ENCODE measurements at places on chromosomes 5 and 9. TPM values are rescaled to one million over a fixed set of nuclear protein-coding genes. Genes with fewer than 3 reads are reported as not detected.

The BHMT2 gene
- 0.92 TPM for polyA plus RNA-seq

The SIGMAR1 gene
- 71.5 TPM for polyA plus RNA-seq

- DNase-seq: no peak
Observed at GRCh38 chr9:99118782-99119466, 14.0 kb downstream of the TGFBR1 start.

DNA sequence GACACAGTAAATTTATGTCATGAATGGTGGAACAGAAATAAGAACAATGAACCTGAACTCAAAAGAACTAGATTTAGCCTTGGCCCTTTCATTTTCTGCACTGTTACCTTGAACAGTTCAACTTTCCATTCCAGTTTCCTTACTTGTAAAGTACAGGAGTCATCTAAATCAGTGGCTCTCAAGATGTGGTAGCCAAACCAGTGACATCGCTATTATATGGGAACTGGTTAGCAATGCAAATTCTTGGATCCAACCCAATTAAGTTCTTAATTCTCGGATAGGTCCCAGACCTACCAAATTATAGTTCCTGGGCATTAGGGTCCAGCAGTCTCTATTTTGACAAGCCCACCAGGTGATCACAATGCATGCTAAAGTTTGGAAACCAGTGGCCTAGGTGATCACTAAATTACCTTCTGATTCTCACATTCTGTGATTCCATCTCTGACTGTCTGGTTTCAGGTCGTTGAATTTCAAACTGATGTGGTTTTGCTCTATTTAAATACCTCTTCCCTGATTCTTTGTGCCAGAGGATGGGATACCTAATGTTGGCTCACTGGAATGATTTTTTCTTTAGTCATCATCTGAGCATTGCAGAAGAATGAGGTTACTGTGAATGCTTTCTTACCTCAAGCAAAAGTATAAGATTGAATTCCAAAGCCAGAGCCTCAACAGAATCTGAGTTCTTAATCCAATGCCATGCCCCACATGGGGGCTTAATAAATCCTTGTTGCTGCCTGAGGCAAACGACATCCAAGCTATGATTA, 253.8 kb downstream of the ENC1 start:
- DNase-seq: no peak

DNA sequence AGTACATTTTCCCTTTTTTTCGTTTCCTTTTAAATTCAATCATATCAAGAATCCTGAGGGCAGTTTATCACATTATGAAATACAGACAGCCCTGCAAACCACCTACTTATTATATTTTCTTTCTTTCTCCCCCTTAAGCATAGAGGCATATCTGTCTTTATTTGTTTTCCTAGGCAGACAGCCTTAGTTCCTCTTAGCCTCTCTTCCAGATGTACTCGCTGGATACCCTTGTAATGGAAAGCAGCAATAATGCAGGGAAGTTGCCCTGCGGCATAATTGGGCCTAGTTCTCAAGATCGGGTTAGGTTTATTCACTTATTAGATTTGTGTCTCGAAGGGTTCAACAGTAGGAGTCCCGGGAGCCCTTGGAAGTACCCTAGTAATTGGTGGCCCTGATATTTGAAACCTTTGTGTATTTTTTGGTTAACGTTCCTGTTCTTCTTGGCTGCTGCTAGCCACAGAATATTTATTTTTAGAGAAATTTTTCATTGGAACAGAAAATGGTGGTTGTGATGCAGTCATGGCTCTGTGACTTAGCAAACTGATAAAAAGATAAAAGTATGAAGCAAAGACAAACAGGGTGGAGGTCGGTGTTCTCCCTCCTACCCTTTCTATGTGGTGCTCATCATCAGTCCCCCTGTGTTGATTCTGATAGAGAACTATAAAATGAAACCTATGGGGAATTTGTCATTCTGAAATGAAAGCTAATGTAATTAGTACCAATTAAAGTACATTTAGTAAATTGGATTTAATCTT, 6.4 kb downstream of the TLE4 start:
- no peak for DNase-seq

The ORM2 gene
- not detected for polyA plus RNA-seq

The NKD2 gene
- polyA plus RNA-seq: 4.0 TPM

The HK3 gene
- 11.0 TPM for polyA plus RNA-seq

- DNase-seq: no peak
Observed at GRCh38 chr9:100580257-100580656, 2.4 kb downstream of the CAVIN4 start.

The PTPDC1 gene
- polyA plus RNA-seq: 2.5 TPM

DNA sequence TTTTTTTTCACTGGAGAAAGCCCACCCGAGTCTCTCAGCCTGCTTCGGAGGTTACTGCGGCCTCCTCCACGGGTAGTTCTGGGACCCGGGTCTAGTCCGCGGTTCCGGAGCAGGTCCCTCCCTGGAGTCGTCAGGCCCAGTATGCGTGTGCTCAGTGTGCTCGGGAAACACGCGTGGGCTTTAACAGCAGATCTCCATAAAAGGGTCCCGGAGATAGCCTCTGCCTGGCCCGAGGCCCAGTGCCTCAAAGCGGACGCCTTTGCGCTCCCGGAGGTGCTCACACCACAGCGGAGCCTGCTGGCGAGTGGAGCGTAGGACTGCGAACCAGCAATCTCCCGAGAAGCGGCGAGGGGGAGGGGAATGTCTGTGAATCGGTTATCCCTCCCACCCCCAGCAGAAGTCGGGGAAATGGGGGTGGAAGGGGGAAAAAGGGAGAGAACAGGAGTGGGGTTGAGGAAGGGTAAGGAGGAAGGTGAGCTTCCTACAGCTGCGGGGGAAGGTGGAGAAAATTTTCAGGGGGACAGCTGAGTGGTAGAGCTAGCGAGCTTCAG, 28.7 kb downstream of the CDKN2A start:
- DNase-seq: peak; percentile 70

GRCh38 chr5:155263381-155263780, 249.8 kb downstream of the KIF4B start:
- no peak for DNase-seq

The S1PR3 gene
- polyA plus RNA-seq: 2.4 TPM

The LCN9 gene
- polyA plus RNA-seq: not detected

- no peak for DNase-seq
Observed at GRCh38 chr9:98074115-98074990, 17.8 kb downstream of the NANS start.

The KIF24 gene
- 0.46 TPM for polyA plus RNA-seq

The NPR2 gene
- polyA plus RNA-seq: 9.5 TPM

DNA sequence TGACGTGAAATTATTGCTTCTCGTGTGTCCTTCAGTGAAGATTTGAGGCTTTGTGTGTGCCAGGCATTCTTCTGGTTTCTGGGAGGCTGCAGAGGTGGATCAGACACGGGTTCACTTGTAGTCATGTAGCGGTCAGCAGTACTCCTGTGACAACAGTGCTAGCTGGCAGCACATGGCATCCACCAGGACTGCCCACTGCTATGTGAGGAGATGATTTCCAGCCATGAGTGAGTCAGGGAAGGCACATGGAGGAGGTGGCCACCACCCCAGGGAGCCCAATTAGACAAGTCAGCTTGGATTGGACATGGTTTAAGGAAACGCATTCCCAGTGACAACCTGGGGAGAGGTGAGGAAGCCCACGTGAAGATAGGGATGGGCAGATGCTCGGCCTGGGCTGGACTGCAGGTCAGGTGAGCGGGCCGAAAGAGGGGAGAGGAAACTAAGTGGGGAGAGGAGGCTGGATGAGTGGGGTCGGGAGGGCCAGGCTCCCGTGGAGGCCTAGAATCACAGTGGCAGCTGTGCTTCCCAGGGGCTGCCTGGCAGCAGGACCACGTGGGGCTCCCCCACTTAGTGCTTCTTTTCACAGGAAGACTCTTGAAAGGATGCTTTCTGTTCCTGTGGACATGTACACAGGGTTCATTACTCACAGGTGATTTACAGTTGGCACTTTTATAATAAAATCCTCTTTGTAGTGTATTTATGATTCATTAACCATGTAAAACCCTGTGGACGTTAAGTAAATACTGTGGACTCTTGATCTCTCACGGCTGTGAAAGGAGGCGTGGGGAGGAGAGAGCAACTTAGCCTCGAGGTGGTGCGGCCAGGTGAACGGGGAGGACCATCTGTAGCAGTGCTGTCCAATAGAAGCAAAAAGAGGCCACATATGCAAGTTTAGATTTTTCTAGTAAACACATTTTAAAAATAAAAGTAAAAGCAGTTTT, 80.0 kb upstream of the OTULINL start:
- DNase-seq: no peak

- no peak for DNase-seq
Observed at GRCh38 chr5:153952057-153952456, 86.7 kb downstream of the FAM114A2 start.

The NACC2 gene
- 5.1 TPM for polyA plus RNA-seq

DNA sequence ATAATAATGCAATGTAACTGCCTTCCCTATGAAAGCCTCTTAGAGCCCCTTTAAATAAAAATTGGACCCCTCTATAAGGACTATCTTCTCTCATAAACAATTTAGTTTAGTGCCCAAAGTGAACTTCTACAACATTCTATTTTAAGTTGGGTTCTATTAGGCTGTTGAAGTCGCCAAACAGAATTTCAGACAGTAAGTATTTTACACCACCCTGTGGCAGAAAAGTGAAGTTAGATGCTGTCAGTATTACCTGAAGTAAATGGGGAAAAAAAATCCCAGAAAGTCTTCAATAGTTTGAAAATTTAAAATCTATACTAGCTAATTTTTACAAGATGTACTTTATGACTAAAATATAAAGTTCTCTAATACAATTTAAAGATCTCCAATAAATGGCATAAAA, 29.5 kb downstream of the CAAP1 start:
- no peak for DNase-seq

The SPATA24 gene
- 7.9 TPM for polyA plus RNA-seq

GRCh38 chr5:132883261-132883834, 9.9 kb downstream of the LEAP2 start:
- DNase-seq: peak; percentile 74

The TAF11L5 gene
- polyA plus RNA-seq: not detected

- DNase-seq: no peak
Observed at GRCh38 chr5:16178745-16179372, 732 bp downstream of the MARCHF11 start.

- DNase-seq: no peak
Observed at GRCh38 chr5:67281874-67282273, 85.3 kb upstream of the CD180 start.

GRCh38 chr9:34267660-34268059, 61.4 kb downstream of the KIF24 start:
- no peak for DNase-seq

The IFNA2 gene
- not detected for polyA plus RNA-seq

DNA sequence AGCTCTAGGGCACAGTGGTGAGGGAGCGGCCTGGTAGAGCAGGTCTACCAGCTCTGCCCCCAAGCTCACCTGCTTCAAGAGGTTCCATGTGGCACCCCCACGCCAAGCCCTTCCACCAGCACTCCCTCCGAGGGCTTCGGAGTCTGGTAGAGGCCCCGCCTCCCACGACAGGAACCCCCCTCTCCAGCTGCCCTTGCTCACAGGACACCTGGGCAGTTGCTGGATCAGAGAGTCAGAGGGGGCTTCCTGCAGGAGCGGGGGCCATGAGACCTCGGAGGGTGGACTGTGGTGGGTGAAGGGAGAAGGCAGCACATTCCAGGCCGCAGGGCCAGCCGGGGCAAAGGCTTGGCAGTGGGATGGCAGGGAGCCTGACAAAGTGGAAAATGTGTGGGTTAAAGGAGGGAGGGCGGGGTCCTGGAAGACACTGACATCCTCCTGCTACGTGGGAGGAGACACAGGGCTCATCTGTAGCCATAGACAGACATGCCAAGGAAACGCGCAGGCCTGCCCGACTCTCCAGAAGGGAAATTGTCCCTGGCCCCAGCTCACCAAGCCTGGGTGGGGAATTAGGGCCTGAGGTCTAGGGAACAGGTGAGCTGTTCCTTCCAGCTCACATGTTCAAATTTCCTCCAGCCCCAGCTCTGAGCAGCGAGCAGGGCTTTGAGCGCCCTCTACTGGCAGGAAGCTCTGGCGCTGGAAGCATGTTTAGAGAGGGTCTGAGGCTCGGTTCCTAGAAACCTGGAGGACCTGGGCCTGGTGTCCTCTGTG, 74.2 kb downstream of the NTNG2 start:
- DNase-seq: peak; percentile 81

GRCh38 chr5:180527659-180528058, 33.5 kb downstream of the CNOT6 start:
- DNase-seq: no peak

The SLC12A2 gene
- 2.8 TPM for polyA plus RNA-seq
